ENCODE measurements at places on chromosomes 2 and 18.

DNA sequence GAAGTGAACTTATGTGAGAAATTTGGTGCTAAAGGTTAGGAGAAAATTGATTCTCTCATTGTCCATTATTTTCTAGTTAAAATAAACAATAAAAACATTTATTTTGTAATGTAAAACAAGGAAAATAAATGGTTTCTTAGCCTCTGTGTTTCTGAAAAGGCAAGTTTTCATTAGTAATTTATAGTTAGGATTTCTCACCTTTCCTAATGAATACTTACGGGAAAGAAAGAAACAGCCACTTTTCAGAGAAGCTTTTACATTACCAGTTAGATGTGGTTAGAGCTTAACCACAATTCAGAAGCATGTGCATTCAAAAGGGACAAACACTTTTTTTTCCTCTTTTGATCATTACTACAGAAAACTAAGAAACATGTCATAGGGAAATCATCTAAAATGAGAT lies 18.8 kb downstream of the NEMP2 start:
- no peaks in the 10 kb centered on the region for H3K4me1 ChIP-seq
- H3K27me3 ChIP-seq, result no peaks in the 10 kb centered on the region
- no peaks in the 10 kb centered on the region for H3K36me3 ChIP-seq
- H3K4me3 ChIP-seq, result no peak overlapping the region

DNA sequence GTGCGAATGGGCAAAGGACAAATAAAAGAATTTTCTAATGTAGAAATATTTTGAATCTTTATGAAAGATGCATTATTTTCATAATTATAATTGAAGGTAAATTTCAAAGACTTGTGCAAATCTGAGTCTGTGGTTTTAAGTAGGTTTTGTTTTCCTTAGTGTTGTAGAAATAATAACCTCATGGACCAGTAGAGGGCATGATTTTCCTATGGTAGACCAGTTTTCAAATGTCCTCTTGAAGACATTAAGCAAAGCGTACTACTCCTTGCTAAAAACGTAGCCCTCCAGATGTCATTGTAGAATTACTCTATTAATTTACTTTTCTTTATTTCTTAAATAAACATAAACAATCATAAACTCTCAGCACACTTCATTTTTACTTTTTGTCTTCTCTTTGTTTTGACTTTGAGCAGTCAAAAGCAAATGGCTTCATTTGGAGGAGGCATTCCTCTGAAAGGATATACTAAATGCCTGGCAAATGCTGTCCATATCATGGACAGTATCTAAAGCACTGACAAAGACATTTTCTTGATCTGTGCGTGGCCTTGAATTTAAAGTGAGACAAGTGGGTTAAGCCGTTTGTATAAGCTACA lies 85.8 kb upstream of the FAM237A start:
- no peaks in the 10 kb centered on the region for H3K4me1 ChIP-seq
- no peak for DNase-seq
- no peaks in the 10 kb centered on the region for H3K36me3 ChIP-seq

DNA sequence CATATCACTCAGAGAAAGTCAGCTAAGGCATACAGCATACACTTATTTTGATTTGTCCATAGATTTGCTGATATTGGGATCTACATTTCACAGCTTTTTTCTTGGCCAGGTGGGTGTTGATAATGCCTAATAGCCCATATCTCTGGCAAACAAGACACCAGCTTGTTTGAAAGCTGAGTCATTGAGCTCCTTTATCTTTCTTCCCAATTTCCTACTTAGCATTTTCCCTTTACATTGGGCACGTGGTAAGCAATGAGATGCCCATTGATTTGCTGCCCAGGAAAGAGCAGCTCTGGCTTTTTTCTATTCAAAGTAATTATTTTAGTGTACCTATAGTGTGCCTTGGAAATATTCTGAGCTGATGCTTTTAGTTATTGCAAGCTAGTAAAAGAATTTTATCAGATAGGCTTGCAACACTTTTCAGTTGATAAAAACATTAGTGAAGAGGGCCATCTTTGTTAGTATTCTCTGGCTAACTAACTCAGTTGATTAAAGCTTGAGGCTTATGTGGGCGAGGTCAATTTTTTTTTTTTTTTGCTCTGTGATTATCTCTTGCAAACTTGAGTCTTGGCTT lies 79.6 kb downstream of the OSBPL6 start:
- no peak overlapping the region for H3K27ac ChIP-seq
- no peak overlapping the region for H3K4me3 ChIP-seq
- H3K36me3 ChIP-seq, result no peaks in the 10 kb centered on the region
- H3K4me1 ChIP-seq, result peaks cover 2% of the 10 kb centered on the region
- H3K27me3 ChIP-seq, result no peaks in the 10 kb centered on the region
- no peak for DNase-seq

- no peaks in the 10 kb centered on the region for H3K4me1 ChIP-seq
- DNase-seq, result no peak
- H3K4me3 ChIP-seq, result no peak overlapping the region
These were observed 60.6 kb downstream of the MTCL1 start for GRCh38 chr18:8765783-8766463.

DNA sequence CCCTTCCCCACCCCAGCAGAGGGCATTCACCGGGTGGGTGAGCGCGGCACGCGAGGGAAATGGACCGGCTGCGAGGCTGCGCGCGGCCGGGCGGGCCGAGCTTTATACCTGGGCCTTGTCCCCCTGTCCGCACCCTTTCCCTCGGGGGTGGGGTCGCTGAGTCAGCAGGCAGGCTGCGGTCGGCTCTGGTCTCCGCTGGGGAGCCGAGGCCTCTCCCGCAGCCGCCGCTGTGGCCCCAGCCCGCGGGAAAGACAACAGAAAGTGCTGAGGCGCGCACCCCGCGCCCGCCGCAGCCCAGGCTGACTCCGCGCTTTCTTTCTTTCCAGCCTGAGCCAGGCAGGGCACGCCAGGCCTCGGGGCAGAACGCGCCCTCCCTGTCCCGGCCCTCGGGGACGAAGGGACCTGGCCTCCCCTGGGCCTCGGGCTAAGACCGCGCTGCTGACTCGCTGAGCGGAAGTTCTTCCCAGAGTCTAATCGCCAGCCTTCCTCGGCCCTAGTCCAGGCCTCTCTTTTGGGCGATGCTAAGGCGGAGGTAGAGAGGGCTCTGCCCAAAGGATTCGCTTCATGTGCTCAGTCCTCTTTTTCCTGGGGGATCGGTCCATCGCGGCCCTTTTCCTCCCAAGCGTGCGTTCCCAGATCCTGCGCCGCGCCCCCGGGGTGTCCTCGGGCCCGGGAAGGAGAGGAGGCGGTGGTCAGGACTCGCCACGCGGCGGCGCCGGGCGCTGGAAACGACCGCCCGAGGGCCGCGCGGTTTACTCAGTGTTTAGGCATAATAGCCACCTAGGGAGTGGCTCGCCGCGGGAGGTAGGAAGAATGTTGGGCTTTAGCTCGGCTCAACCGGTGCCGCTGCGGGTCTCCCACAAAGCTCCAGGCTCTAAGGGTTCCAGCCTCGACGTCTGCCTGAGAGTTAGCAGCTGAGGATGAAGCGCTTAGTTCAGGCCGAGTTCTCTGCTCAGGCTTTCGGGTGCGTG lies at the start of gene CRYBA2:
TSS of gene CRYBA2 (minus strand) at position 78 of the 971 bp plus-strand sequence. CDS start 246 bp downstream, outside the sequence.
- H3K36me3 ChIP-seq, result peaks cover 6% of the 10 kb centered on the region
- no peak for DNase-seq
- H3K4me3 ChIP-seq, result peak within 1 kb of the TSS; percentile 26
- H3K27me3 ChIP-seq, result peaks cover 100% of the 10 kb centered on the region
- H3K27ac ChIP-seq, result no peak within 1 kb of the TSS

DNA sequence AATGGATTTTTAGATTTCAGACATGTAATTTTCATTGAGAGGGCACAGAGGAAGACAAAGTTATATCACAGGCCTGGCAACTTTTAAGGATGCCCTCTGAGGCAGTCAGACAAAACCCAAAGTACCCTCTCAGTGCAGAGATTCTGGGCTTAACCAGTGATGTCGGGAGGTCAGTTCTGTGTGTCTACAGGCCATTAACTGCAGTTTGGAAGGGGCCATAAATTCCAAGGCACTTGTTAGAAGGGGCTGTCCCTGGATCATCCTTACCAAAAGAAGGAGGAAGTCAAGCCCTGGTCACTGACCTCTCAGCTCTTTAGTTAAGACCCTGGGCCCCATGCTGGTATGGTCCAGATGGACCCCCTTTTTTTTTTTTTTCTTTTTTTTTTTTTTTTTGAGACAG lies 60.7 kb downstream of the LRRFIP1 start:
- H3K4me1 ChIP-seq, result peaks cover 4% of the 10 kb centered on the region
- no peak for DNase-seq
- no peaks in the 10 kb centered on the region for H3K36me3 ChIP-seq
- H3K27me3 ChIP-seq, result no peaks in the 10 kb centered on the region
- H3K27ac ChIP-seq, result no peak overlapping the region

GRCh38 chr2:9178110-9178903 lies 28.3 kb upstream of the ASAP2 start:
- no peaks in the 10 kb centered on the region for H3K27me3 ChIP-seq
- H3K36me3 ChIP-seq, result no peaks in the 10 kb centered on the region
- no peak for DNase-seq
- H3K27ac ChIP-seq, result no peak overlapping the region
- H3K4me3 ChIP-seq, result no peak overlapping the region
- H3K4me1 ChIP-seq, result peaks cover 4% of the 10 kb centered on the region

DNA sequence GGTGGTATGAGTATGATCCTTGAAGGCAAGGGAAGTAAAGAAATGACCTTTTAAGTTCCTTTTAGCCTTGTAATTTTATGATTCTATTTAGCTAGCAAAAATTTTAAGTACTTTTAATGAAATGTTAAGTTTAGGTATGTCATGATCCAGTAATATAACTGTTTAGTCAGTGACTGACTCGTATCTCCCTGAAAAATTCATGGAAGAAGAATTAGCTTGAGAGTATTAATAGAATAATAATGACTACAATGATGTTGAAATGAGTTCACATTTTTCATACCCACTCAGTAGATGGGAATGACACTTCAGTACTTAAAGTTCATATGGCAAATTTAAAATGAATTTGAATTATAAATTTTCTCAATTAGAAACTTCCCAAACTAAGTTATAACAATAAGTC lies 14.6 kb downstream of the RAB3GAP1 start:
- no peak for DNase-seq
- H3K4me3 ChIP-seq, result no peak overlapping the region
- H3K4me1 ChIP-seq, result no peaks in the 10 kb centered on the region
- H3K27ac ChIP-seq, result no peak overlapping the region
- peaks cover 25% of the 10 kb centered on the region for H3K36me3 ChIP-seq

- no peak for DNase-seq
- H3K4me1 ChIP-seq, result peaks cover 12% of the 10 kb centered on the region
- no peak overlapping the region for H3K4me3 ChIP-seq
- no peak overlapping the region for H3K27ac ChIP-seq
These were observed 6.4 kb downstream of the VRK2 start for GRCh38 chr2:58052978-58053377.

- no peak for DNase-seq
- no peak overlapping the region for H3K27ac ChIP-seq
- H3K27me3 ChIP-seq, result no peaks in the 10 kb centered on the region
These were observed 83.5 kb upstream of the RANBP2 start for GRCh38 chr2:108635630-108636354.

GRCh38 chr18:22914633-22915032 lies 18.5 kb upstream of the RBBP8 start:
- H3K36me3 ChIP-seq, result no peaks in the 10 kb centered on the region
- no peak overlapping the region for H3K4me3 ChIP-seq
- no peak overlapping the region for H3K27ac ChIP-seq
- H3K4me1 ChIP-seq, result peaks cover 4% of the 10 kb centered on the region
- no peaks in the 10 kb centered on the region for H3K27me3 ChIP-seq

- no peaks in the 10 kb centered on the region for H3K27me3 ChIP-seq
- DNase-seq, result no peak
- H3K4me1 ChIP-seq, result no peaks in the 10 kb centered on the region
- no peak overlapping the region for H3K4me3 ChIP-seq
- no peak overlapping the region for H3K27ac ChIP-seq
These were observed 731.5 kb downstream of the LRP1B start for GRCh38 chr2:141399270-141399669.

- no peak for DNase-seq
- H3K27me3 ChIP-seq, result no peaks in the 10 kb centered on the region
- H3K4me1 ChIP-seq, result peaks cover 2% of the 10 kb centered on the region
- no peaks in the 10 kb centered on the region for H3K36me3 ChIP-seq
- no peak overlapping the region for H3K4me3 ChIP-seq
These were observed 864.3 kb upstream of the SOX11 start for GRCh38 chr2:4827836-4828235.

GRCh38 chr2:25149646-25150045 lies 18.7 kb downstream of the POMC start:
- no peak overlapping the region for H3K27ac ChIP-seq
- no peak overlapping the region for H3K4me3 ChIP-seq
- DNase-seq, result no peak
- no peaks in the 10 kb centered on the region for H3K36me3 ChIP-seq

DNA sequence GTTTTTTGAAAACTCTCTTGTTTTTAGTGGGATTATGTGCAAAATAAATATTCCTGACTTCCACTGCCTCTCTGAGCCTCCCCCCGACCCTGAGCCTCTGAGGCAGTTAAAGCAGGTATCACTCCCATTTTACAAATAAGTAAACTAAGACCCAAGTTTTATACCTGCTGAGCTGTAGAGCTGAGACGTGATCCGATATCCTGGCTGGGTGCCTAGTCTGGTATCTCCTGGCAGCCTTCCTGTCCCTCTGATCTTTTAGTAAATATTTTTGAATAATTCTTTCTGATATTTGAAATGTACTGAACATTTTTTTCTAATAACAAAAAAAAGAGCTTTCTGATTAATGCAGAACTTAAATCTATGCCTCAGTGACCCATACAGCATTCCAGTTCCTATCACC lies 108.3 kb upstream of the NOSTRIN start:
- H3K4me1 ChIP-seq, result no peaks in the 10 kb centered on the region
- H3K27ac ChIP-seq, result no peak overlapping the region
- DNase-seq, result no peak
- no peak overlapping the region for H3K4me3 ChIP-seq

- no peak for DNase-seq
- H3K4me3 ChIP-seq, result no peak overlapping the region
- no peaks in the 10 kb centered on the region for H3K27me3 ChIP-seq
- H3K36me3 ChIP-seq, result no peaks in the 10 kb centered on the region
- no peak overlapping the region for H3K27ac ChIP-seq
These were observed 36.8 kb upstream of the EML4 start for GRCh38 chr2:42132191-42132965.

- no peak overlapping the region for H3K4me3 ChIP-seq
- H3K4me1 ChIP-seq, result peaks cover 5% of the 10 kb centered on the region
- peak; percentile 100 for DNase-seq
- no peaks in the 10 kb centered on the region for H3K36me3 ChIP-seq
- no peak overlapping the region for H3K27ac ChIP-seq
These were observed 20.3 kb upstream of the DNMT3A start for GRCh38 chr2:25362049-25362433.

DNA sequence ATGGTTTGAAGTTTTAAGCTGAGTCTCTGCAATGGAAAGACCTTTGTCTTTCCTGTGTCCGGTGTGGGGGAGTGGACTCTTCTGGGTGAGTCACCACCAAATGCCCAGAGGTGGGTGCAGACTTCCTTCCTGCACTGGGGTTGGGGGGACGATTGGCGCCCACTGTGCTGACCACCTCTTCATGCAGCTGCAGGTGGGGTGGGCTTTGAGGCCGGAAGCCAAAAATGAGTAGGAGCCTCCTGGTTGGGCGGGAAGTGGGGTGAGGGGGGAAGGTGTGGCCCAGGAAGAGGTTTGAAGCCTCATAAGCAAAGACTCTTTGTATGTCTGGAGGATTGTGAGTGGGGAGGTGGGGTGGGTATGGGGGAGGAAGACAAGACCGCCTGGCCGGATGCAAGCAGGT lies 27.6 kb downstream of the PAX8 start:
- no peak overlapping the region for H3K27ac ChIP-seq
- H3K4me3 ChIP-seq, result no peak overlapping the region
- no peak for DNase-seq
- H3K4me1 ChIP-seq, result no peaks in the 10 kb centered on the region
- H3K36me3 ChIP-seq, result no peaks in the 10 kb centered on the region
- H3K27me3 ChIP-seq, result no peaks in the 10 kb centered on the region
